ENCODE measurements at places on chromosomes 2 and 18.

- no peak for DNase-seq
Measured at GRCh38 chr18:23163786-23164533, 28.7 kb downstream of the CABLES1 start.

DNA sequence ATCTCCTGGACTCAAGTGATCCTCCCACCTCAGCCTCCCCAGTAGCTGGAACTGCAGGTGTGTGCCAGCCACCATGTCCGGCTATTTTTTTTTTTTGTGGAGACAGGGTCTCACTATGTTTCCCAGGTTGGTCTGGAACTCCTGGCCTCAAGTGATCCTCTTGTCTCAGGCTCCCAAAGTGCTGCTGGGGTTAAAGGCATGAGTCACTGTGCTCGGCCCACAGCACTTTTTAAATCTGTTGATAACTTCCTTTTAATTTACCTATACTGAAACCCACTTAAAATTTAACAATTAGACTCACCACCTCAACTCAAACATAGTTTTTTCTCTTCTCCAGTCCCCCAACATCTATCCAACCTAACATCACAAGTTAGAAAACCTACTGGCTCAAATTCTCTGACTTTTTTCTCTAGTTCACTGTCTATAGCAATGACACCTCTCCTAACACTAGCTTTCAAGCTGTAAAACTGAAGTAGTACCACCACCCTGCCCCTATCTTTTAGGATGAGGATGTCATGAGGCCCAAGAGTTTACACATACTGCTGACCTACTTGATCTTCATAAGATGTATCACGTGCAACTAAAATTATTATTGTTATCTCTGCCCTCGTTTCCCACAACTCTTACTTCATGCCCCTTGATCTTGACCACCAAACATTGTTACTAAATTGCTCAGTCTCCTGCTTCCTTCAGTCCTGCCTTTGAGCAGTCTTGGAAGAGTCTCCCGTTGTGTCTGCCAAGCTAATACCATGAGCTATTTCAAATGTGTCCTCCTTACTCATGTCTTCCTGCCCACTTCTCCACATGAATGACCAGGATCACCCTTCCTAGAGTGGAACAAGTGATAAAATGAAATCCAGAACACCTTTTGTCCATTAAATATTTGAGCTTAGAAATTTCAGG lies 142.3 kb upstream of the ZFP36L2 start:
- no peak for DNase-seq

- DNase-seq, result no peak
Measured at GRCh38 chr18:79564441-79564840, 115.2 kb upstream of the CTDP1 start.

GRCh38 chr18:8994603-8995002 lies 107.9 kb upstream of the NDUFV2 start:
- no peak for DNase-seq

- no peak for DNase-seq
Measured at GRCh38 chr2:179580378-179581146, 280.9 kb downstream of the ZNF385B start.

DNA sequence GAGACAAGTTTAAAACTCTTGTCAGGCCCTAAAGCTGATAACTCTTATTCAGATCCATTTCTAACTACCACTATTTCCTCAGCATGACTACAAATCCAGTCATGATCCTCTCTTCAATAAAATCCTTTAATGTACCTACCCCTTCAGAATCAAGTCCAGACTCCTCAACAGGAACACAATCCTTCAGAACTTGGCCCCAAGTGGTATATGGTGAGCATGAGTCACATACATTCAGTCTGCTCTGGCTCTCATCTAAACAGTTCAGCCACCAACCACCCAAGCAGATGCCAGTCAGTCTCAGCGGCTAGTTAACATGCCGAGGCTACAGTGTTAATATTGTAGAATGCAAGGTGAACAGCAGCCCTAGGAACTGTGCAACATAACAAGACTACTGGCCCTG lies 9.7 kb downstream of the LMAN2L start:
- no peak for DNase-seq

- DNase-seq, result no peak
Measured at GRCh38 chr2:18630101-18630500, 40.7 kb upstream of the NT5C1B start.

- no peak for DNase-seq
Measured at GRCh38 chr18:21389903-21390302, 147.9 kb downstream of the GREB1L start.

- no peak for DNase-seq
Measured at GRCh38 chr2:205722283-205722918, 40.1 kb downstream of the NRP2 start.

DNA sequence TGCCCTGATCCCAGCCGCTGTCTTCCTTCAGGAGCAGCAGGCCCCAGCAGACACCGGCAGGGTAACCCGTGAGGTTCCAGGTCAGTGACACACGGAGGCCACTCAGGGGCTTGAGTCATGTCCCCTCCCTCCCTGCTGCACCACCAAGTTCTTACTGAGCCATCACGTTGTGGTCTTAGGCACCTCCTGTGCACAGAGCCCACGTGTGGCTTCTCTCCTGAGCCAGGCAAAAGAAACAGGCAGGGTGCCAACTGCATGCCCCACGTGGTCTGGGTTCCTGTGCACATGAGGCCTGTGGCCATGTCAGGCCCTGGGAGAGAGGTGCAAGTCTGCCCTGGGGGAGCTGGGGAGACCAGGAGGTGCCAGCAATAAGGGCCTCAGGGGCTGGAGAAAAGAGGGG lies 264.8 kb downstream of the KLHL29 start:
- DNase-seq, result no peak

- DNase-seq, result no peak
Measured at GRCh38 chr2:148135705-148136104, 114.8 kb downstream of the MBD5 start.

GRCh38 chr2:18891600-18892345 lies 302.4 kb upstream of the NT5C1B start:
- DNase-seq, result no peak

DNA sequence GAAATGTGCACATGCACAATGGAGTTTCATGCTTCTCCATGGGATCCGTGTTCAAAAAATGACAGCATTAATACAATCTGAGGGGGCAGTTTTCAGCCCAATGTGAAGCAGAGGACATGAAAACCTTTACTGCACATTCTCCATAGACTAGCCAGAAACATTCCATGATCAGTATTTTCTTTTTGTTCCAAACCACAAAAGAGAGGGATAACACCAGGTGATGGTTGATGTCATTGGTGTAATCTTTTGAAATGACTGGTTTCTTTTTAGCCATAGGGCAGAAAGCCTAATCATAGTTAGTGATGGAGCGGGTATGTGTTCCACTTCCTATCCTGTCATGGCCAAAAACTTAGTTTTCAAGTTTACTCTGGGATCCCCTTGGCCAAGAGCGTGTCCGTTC lies 1.8 kb upstream of the KYNU start:
- no peak for DNase-seq

GRCh38 chr2:73243884-73244570 lies 9.9 kb downstream of the CCT7 start:
- DNase-seq, result no peak

GRCh38 chr2:2673406-2673805 lies 342.3 kb upstream of the MYT1L start:
- DNase-seq, result no peak

DNA sequence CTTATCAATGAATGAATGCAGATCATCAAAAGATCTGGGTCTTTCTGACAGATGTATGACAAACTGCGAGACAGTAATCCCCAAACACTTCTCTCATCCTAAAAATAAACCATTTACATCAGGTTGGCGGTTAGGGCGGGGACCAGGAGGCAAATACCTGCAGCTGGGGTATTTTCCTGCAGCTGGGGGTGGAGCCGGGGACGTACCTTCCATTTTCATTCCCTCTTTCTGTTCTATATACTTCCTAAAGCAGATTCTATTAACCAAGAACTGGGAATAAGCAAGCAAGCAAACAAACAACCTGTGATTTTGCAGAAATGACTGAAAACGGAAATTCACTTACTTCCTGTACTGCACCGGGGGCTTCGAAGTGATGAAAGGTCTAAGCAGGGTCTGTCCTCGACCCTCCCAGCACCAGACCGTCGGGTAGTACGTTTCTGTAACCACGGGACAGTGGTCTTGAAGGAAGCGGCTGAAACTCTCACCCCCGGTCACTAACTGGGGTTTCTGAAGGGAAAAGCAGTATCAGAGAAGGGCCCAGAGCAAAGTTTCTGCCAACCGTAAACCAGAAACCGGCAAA lies 1.2 kb downstream of the ABHD3 start:
- DNase-seq, result no peak

All from stimulated activated CD4-positive, alpha-beta T cell treated with anti-CD3 and anti-CD28 coated beads, Interleukin-1b, Interleukin-23, amount 100 ng/mL, for 1 hour (primary cell).